ENCODE measurements at places on chromosomes 12 and 14.

GRCh38 chr14:99674064-99674650 lies 9.9 kb upstream of the CYP46A1 start:
- DNase-seq: no peak

GRCh38 chr14:92414690-92415445 lies 91.9 kb downstream of the SLC24A4 start:
- no peak for DNase-seq

- DNase-seq: no peak
These were observed 10.5 kb upstream of the ZDHHC22 start for GRCh38 chr14:77151918-77152588.

GRCh38 chr12:108792361-108793292 lies 61.3 kb upstream of the CORO1C start:
- DNase-seq: no peak

- no peak for DNase-seq
These were observed 217.0 kb downstream of the SYNE2 start for GRCh38 chr14:64069634-64070359.

DNA sequence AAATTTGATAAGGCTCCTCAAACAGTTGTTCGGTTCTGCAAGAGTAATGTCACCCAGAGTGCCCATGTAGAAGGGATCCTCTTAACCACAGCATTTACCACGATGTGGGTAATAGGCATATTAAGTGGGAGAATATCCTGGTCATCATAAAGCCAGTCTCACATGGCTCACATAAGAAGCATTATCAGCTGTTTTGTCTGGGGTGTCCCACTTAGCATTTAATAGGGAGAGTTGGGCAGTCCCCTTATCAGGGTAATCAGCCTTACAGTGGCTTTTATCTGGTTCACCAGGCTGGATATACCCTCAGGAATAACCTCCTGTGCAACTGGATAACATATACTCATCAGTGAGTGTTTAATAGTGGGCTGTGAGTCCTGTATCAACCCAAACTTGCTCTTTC lies 12.9 kb upstream of the TMEM263 start:
- DNase-seq: no peak

- DNase-seq: no peak
These were observed 526.6 kb upstream of the SEL1L start for GRCh38 chr14:82060219-82060618.

GRCh38 chr14:96250485-96250884 lies 5.5 kb upstream of the BDKRB1 start:
- no peak for DNase-seq

GRCh38 chr14:63904724-63905123 lies 51.9 kb downstream of the SYNE2 start:
- DNase-seq: no peak

GRCh38 chr12:59708484-59708883 lies 112.7 kb downstream of the SLC16A7 start:
- no peak for DNase-seq

GRCh38 chr12:65125247-65125646 lies 4.1 kb upstream of the WIF1 start:
- DNase-seq: no peak

- DNase-seq: no peak
These were observed 32.3 kb downstream of the LGMN start for GRCh38 chr14:92716131-92716530.

DNA sequence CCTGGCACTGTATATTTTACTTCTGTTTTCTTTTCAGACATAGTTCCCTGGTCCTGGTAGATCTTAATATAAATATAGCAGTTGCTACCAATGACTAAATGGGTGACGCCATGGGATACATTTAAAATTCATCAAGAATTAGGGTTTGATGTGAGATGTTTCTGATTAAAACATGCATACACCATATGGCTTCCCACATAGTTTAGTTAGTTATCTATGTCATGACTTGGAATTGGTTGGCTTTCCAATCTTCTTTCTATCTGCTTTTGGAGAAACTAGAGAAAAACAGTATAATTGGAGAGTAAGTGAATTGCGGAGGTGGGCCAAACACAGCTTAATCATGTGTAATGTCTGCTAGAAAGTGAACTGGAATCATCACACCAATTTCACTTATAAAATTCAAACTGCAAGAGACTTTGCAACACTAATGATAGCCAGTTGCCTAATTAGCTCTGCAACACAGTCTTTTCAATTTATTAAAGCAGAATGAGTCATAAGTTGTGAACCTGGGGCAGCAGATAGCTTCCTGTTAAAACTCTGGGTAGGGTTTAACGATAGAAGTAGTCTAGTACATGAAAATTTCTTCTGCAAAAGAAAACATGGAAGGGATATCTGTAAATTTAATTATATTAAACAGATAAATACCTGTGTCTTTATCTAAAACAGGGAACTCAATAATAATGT lies 295.2 kb downstream of the SLC16A7 start:
- no peak for DNase-seq

DNA sequence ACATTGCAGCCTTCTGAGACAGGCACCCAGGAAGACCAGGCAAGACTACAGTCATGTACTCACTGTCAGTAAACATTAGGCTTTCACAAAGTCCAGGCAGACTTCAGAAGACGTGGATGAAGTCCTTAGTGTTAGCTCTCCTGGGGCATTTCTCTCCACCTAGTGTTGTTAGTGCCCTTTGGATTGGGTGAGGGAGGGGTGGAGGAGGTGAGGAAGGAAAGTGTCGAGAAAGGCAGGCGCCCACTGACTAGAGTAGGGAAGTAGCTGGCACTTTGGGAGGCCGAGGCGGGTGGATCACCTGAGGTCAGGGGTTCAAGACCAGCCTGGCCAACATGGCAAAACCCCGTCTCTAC lies 20.2 kb downstream of the TMEM229B start:
- no peak for DNase-seq

- DNase-seq: no peak
These were observed 19.5 kb downstream of the FIGNL2 start for GRCh38 chr12:51829011-51829481.

DNA sequence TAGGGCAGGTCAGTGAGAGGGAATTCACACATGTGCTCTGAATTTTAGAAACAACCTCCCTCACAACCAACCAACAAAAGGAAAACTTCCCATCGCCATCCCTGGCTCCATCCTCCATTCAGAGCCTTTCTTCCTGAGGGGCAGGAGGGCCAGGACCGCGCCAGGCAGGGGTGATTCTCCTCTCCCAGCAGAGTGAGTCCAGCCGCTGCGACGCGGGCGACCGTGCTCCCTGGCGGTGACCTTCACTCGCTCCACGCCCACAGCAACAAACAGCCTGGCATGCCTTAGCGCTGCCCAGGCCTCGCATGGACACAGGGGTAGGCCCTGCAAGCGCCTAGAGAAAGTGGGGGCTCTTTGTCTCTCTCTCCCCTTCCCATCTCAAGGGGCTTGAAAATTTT lies 3.7 kb downstream of the GALNT9 start:
- no peak for DNase-seq

- DNase-seq: no peak
These were observed 16.7 kb downstream of the DCAF4 start for GRCh38 chr14:72942934-72943333.

GRCh38 chr14:85519661-85520305 lies 10.2 kb upstream of the FLRT2 start:
- no peak for DNase-seq

Data from stimulated activated CD4-positive, alpha-beta T cell treated with anti-CD3 and anti-CD28 coated beads, Interleukin-4, amount 100 ng/mL, for 24 hours (primary cell).